Peyer's patch (tissue), 4 donors: ENCODE measurements at places on chromosomes 2 and 18.

DNA sequence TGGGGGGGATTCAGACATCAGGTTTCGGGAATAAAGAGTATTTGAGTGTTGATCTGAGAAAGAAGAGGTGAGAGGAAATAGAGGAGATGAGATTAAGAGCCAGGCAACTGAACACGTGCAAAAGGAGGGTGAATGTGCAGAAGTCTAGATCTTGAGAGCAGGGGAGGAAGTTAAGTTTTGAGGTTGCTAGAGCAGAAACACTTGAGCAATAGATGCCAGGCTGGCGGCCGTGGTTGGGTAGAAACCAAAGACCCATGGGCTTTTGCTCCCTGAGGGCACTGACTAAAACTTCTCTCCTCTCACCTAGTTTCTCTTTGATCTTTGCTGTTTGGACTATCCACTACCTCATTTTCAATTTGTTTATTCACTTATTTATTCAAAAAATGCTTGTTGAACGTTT, 116.0 kb downstream of the CDC42EP3 start:
- H3K4me3 ChIP-seq = no peak overlapping the region
- no peaks in the 10 kb centered on the region for H3K4me1 ChIP-seq
- DNase-seq = no peak
- H3K36me3 ChIP-seq = no peaks in the 10 kb centered on the region
- no peaks in the 10 kb centered on the region for H3K27me3 ChIP-seq

DNA sequence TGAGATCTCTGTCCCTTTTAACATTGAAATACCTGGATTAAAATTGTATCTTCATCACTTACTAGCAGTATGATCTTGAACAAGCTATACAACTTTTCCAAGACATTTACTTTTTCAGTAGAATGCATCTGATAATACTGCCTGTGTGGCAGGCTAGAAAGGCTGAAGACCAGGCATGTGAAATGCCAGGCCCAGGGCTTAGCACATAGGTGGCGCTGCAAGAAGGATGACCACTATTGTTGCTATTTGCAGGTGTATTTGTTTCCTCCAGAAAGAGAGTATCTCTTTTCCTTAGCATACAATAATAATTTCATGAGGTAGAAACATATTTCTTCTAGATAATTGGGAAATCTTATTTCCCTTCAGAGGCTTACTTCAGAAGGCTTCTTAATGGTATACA, 331.3 kb downstream of the THSD7B start:
- no peak for DNase-seq
- no peaks in the 10 kb centered on the region for H3K36me3 ChIP-seq
- no peak overlapping the region for H3K4me3 ChIP-seq
- H3K4me1 ChIP-seq = no peaks in the 10 kb centered on the region
- no peak overlapping the region for H3K27ac ChIP-seq

- no peak overlapping the region for H3K27ac ChIP-seq
- DNase-seq = no peak
- H3K4me1 ChIP-seq = no peaks in the 10 kb centered on the region
- no peak overlapping the region for H3K4me3 ChIP-seq
- H3K36me3 ChIP-seq = no peaks in the 10 kb centered on the region
Measured at GRCh38 chr2:28004086-28004485, 113.6 kb downstream of the BABAM2 start.

GRCh38 chr2:137847443-137847842, 116.8 kb upstream of the HNMT start:
- H3K36me3 ChIP-seq = no peaks in the 10 kb centered on the region
- DNase-seq = no peak
- H3K4me3 ChIP-seq = no peak overlapping the region
- no peaks in the 10 kb centered on the region for H3K27me3 ChIP-seq
- H3K27ac ChIP-seq = no peak overlapping the region

- no peak overlapping the region for H3K4me3 ChIP-seq
- H3K27ac ChIP-seq = no peak overlapping the region
- no peaks in the 10 kb centered on the region for H3K36me3 ChIP-seq
- H3K27me3 ChIP-seq = no peaks in the 10 kb centered on the region
- DNase-seq = no peak
Measured at GRCh38 chr2:30398084-30398873, 48.8 kb upstream of the LCLAT1 start.

- H3K4me3 ChIP-seq = no peak overlapping the region
- H3K36me3 ChIP-seq = no peaks in the 10 kb centered on the region
- no peak overlapping the region for H3K27ac ChIP-seq
- no peaks in the 10 kb centered on the region for H3K4me1 ChIP-seq
- no peaks in the 10 kb centered on the region for H3K27me3 ChIP-seq
Measured at GRCh38 chr2:53210538-53210937, 557.1 kb upstream of the CHAC2 start.

- no peaks in the 10 kb centered on the region for H3K36me3 ChIP-seq
- no peak for DNase-seq
- no peak overlapping the region for H3K27ac ChIP-seq
- no peaks in the 10 kb centered on the region for H3K4me1 ChIP-seq
- H3K4me3 ChIP-seq = no peak overlapping the region
Measured at GRCh38 chr2:98378901-98379300, 32.6 kb downstream of the CNGA3 start.

DNA sequence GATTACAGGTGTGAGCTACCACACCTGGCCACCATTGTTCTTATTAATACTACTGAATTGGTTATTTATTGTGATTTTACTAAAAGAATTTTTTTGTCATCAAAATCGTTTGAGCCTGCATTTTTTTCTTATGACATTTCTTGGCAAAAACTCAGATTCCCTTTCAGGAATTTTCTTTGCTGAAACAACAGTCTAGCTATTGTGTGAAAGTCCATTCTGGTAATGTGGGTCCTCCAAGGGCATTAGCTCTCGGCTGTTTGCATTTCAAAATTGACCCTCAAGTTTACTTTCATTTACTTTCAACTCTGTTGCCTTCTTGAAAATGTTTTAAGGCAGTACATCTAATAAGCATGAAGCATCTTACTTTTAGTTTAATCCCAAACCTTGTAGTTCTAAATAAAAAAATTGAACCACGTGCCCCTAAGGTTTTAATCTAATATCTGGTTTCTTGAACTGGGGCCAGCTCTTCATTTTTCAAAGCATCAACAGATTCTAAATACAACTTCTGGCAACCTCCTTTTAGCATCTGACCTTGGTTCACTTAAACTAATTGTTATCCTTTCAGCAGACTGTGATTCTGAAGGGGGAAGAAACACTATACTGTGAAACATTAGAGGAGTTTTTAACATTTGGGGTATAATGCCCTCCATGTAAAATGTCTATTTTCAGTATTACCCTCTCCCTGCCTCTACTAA, 325.2 kb upstream of the RAB12 start:
- no peaks in the 10 kb centered on the region for H3K4me1 ChIP-seq
- H3K4me3 ChIP-seq = no peak overlapping the region
- DNase-seq = no peak
- H3K36me3 ChIP-seq = no peaks in the 10 kb centered on the region
